Amygdala (tissue), 56 donors: ENCODE measurements at places on chromosomes 12 and 14.

GRCh38 chr14:37597914-37598746, 2.7 kb downstream of the TTC6 start:
- DNase-seq, result no peak

- no peak for DNase-seq
Observed at GRCh38 chr12:50614167-50614759, 109.5 kb downstream of the DIP2B start.

- no peak for DNase-seq
Observed at GRCh38 chr14:26528415-26529182, 69.2 kb downstream of the NOVA1 start.

DNA sequence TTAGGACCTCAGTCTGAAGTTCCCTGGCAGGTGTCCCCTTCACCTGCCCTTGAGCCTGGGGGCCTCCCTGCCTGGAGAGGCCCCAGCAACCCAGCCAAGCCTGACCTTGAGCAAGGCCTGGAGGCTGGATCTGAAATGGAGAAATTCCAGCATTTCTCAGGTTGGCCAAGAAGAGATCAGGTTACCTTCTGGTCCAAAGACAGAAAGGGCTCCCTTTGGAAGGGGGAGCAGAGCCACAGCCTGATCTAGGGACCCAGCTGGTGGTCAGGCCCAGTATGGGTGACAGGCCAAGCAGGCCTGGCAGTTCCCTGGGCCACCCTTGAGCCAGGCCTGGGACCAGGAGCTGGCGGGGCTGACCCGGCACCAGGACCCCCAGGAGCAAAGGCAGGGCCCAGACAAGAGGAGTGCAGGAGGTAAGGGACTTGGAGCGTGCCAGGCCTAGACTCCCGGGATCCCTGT, 82.8 kb downstream of the TNFAIP2 start:
- no peak for DNase-seq

DNA sequence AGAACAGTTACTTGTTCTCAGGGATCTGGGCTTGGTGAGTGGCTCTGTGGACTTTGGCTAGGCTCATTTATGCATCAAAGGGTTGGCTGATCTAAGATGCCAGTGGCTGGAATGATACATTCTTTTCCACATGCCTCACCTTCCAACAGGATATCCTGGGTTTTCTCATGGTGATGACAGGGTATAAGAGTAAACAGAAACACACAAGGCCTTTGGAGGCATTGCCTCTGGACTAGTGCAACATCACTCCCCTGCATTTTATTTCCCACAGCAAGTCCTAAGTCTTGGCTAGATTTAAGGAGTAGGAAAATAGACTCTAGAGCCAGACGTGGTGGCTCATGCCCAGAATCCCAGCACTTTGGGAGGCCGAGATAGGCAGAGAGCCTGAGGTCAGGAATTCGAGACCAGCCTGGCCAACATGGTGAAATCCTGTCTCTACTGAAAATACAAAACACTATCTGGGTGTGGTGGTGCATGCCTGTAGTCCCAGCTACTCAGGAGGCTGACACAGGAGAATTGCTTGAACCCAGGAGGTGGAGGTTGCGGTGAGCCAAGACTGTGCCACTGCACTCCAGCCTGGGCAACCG, 47.9 kb downstream of the RPH3A start:
- DNase-seq, result no peak

DNA sequence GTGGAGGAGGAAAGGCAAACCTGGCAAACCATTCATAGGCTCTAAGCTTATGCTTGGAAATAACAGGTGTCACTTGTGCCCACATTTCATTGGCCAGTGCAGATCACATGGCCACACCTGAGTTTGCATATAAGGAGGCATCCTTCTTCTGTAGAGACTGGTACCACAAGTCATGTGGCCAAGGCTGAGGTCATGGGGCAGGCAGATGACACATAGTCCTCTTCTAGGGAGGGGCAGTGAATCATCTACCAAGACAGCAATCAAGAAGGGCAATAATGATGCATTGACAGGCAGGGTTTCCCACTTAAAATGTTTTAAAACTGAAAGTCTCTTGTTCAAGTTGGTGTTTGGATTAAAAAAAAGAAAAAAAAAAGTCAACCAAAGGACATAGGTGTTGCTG, 77.3 kb downstream of the DAAM1 start:
- no peak for DNase-seq

DNA sequence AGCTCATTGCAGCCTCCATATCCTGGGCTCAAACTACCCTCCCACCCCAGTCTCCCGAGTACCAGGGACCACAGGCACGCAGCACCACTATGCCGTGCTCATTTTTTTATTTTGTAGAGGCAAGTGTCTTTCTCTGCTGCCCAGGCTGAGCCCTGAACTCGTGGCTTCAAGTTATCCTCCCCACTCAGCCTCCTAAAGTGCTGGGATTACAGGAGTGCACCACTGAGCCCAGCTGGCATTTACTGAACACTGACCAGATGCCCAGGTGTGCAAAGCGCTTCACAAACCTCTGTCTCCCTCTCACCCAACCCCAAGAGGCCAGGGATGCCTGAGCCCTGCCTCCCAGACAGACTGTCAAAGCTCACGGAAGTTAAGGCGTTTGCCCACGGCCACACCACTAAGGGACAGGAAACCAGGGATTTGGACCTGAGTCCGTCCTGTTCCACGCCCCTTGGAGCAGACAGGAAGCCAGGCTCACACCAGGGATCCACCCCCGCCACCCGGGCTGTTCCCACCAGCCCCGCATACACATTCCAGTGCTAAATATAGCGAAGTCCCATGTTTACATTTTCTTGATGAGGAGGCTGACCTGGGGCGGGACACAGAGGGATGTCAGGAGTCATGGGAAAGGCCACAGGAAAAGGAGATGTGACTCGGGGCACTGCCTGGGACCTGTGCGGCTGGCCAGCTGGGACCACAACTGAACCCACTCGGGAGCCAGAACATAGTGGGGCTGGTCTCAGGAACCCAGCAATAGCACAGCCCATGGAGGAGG, 51.2 kb downstream of the TESC start:
- no peak for DNase-seq

DNA sequence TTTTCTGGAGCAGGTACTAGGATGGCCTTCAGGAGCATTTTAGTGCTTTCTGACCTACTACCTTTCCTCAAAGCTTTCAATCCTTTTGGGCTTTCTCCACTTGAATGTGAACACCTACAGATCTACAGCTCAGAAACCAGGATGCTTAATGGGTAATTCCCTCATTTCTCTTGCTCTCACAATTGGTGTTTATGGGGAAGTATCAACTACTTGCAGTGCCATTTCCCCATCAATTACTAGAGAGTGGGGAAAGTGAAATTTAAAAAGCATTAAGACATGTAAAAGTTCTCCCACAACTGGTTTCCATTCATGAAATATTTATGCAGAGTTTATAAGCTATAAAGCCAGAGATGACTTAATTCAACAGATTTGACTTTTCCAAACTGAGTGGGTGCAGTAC, 2.1 kb upstream of the YY1 start:
- no peak for DNase-seq

DNA sequence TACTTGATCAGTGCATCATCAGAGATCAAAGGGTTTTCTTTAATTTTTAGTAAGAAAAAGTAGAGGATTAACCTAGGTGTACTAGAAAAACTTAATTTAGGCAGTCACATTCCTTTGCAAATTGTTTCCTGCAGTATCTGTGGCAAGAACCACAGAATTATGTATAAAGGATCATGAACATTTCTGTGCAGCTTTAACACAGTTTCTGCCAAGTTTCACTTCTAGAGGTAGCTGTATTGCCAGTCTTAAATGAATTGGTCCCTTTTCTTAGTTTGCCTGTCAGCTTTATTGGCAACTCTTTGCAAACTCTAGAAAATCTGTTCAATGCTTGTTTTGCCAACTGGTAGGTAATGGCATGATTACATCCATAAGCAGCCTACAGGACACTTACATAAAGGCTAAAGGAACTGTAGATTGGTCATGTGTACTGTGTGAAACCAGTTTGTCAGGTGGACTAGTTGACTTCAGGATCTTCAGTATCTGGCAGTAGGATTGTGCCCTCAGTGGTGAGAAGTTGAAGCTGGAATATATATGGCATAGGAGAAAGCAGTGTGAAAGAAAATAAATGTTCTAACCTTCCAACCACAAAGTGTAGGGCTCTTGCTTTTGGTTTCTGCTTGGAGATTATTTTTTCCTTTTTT, 75.9 kb downstream of the TTLL5 start:
- no peak for DNase-seq

DNA sequence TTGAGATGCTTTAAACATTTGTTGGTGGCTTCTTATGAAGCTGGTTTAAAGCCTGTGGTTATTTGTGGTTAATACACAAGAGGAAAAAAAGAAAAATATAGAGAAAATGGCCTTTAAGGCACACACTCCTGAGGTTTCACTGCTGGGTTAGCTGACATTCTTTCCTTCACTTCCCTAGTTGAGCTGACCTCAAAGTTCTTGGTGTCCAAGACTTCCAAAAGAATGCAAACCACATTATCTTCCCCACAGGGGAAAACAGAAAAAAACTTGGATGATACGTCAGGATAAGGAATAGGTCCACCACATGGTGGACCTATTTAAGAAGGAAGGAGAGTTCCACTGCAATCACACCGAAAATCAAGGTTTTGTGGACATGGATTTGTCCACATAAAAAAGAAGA, 94.3 kb downstream of the SLC25A21 start:
- DNase-seq, result no peak

- DNase-seq, result no peak
Observed at GRCh38 chr14:65170318-65170717, 68.0 kb upstream of the MAX start.

DNA sequence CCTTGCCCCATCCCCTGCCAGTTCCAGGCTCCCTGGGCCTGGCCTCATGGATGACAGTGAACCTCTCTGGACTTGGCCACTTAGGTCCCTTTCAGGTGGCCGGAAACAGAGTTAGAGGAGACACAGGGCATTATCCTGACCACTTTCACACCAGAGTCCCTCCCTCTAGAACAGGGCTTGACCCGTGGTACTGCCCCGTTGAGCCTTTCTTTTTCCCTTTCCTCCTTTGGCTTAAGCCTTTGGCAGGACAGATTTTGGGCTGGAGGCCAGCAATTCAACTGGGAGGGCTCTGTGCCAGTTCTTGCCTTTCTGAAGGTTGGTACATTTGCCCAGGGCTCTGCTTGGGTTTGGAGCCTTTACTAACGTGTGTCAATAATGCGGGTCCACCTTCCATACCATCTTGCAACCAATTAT, 22.8 kb downstream of the TPCN1 start:
- DNase-seq, result peak; percentile 49

- DNase-seq, result no peak
Observed at GRCh38 chr12:86293682-86294240, 37.6 kb upstream of the MGAT4C start.

DNA sequence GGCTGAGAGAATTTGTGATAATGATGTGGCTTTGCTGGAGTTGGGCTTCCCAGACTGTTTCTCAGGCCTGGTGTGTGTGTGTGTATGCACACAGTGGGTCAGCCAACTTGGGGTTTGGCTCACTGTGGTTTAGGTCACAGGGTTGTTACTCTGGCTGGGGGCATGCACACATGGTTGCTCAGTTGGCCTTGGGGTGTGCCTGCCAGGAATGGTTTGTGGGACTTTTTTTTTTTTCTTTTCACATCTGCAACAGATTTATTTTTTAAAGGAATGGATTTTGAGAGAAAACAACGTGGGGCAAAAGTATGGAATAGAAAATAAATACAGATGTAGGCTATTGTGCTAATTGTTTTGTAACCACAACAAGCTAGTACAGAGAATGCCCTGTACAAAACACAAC, 25.0 kb upstream of the GTF2A1 start:
- no peak for DNase-seq

- DNase-seq, result no peak
Observed at GRCh38 chr12:10101042-10101579, 2.3 kb upstream of the CLEC1A start.

DNA sequence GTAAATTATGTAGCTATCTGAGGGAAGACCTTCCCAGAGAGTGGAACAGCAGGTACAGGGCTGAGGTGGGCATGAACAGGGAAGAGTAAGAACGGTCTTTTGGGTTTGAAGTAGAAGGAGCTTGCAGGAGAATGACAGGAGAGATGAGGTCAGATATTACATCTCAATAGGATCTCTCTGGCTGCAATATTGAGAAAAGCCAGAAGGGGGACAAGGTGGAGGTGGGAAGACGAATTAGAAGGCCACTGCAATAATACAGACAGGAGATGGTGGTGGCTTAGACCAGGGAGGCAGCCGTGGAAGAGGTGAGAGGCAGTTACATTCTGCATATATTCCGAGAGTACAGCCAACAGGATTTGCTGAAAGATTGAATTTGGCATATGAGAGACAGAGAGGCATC, 310.2 kb downstream of the APAF1 start:
- no peak for DNase-seq

GRCh38 chr14:77111021-77111420, 13.0 kb downstream of the CIPC start:
- no peak for DNase-seq

DNA sequence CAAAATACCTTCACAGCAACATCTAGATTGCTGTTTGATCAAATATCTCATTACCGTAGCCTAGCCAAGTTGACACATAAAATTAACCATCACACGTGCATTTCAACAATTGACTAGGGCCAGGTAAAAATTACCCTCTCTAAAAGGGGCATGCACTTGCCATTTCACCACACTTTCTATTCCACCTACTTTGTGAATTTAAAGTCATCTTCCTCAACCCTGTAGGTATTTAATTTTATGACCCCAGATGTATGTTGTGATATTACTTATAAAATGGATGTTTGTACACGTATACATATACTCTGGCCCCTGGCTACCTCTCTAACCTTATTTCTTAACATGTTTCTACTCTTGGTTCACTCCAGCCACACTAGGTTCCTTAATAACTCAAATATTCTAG, 160.2 kb downstream of the FOXA1 start:
- no peak for DNase-seq

GRCh38 chr12:42262271-42262670, 24.2 kb upstream of the YAF2 start:
- DNase-seq, result no peak

GRCh38 chr12:104280111-104280510, 23.4 kb upstream of the EID3 start:
- DNase-seq, result no peak

DNA sequence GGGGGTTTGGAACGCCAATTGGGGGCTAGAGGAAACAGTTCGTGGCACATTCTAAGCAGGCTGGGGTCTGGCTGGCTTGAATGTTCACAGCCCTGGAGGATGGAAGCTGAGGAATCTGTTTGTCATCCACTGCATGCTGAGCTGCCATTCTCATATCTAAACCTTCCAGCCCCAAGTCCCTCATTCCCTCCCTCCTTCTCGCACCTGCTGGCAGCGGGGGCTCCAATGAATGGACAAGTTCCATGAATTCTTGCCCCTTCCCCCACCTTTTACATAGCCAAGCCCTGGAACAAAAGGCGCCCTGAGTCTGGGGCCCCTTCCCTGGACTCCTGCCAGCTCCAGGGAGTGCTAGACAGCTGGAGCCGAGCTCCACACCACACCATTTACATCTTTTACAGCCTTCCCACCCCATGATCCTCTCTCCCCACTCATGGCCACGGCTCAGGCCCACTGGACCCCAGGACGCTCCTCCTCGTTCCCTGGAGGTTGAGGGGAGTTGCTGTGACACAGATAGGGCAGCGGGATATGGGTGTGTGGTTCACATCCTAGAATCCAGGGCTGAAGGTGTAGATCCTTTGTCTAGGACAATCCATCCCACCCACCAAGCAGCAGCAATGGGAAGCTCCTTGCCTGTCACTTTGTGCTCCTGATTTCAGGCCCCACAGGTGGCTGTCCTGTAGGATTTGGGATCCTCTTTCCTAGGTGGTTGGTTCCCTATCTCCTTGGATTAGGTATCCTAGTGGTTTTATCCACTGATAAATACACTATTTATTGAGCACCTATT, 21.7 kb upstream of the VRTN start:
- no peak for DNase-seq
